Stimulated activated CD8-positive, alpha-beta memory T cell treated with anti-CD3 and anti-CD28 coated beads, Interleukin-7, amount 100 ng/mL, for 4 hours (primary cell): ENCODE measurements at places on chromosomes 3 and 15.

DNA sequence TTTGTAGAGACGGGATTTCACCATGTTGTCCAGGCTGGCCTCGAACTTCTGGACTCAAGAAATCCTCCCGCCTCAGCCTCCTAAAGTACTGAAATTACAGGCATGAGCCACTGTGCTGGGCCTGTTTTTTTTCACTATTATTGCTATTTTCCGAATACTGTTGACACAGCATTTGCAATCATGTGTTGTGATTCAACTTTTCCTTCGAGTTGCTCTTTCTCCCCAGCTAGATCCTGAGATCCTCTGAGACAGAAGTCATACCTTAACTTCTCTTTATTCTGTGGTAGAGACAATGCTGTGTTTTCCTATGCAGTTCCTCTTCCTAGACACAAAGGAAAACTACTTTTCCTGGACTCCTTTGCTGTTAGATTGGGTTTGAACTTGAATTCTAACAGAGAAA is 46.4 kb upstream of the USP3 start:
- no peak for DNase-seq

- no peak for DNase-seq
These were observed 519.2 kb upstream of the AGTR1 start for GRCh38 chr3:148178503-148178902.

GRCh38 chr3:152380043-152380442 is 111.3 kb downstream of the MBNL1 start:
- no peak for DNase-seq

DNA sequence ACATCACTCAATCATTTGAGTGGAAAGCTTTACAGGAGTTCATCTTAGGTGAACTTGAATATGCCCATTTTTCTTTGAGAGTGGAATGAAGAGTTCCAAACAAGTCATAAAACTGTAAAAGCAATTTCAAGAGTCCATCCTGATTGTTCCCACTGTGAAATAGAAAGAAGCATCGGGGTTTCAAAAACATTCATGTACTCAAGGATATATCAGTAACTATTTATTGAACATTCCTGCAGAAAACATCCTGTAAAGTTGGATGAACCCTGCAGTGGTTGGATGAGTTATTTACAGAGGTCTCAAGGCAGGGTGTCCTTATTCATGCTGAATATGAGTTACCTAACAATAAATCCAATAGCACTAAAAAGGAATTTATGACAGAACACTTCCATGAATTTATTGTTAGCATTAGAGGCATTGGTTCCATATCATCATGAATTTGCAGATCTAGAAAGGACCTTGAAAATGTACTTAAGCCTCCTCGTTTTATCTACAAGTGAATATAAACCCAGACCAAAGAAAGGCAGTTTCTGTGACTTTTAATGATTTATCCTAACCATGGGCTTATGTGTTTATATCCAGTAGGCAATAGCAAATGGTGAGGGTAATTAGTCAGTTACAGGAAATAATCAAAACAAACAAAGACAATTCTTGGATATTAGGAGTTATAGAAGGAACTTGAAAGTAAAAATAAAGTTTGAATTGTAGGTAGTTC is 361.9 kb upstream of the KCNMB2 start:
- DNase-seq: no peak

DNA sequence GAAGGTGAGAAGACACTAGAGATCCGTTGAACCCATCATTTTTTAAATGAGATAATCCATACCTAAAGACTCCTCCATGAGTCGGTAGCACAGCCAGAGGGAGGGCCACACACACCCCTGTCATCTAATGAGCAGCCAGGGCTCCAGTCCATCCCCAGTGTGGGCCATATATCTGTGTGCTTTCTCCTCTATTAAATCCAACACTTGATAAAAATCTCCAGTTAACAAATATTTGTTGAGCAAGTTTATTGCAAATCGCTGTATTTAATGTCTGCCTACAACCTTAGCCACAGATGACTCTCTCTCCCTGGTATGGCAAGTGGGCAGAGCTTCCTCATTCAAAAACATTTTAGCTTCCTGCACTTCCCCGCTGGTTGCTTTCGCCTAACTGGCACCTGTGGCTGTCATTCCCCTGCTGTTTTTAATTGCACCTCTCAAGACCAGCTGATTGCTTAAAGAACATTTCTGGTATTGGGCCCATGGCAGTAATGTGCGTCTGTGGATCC is 82.8 kb downstream of the SMAD3 start:
- DNase-seq: no peak

- DNase-seq: peak; percentile 56
These were observed at the start of gene NMNAT3 for GRCh38 chr3:139677388-139678155. Gene NMNAT3 (minus strand): TSS chr3:139677972. CDS start chr3:139627724, 50,248 bp downstream.
